ENCODE measurements at places on chromosomes 7 and 10.

DNA sequence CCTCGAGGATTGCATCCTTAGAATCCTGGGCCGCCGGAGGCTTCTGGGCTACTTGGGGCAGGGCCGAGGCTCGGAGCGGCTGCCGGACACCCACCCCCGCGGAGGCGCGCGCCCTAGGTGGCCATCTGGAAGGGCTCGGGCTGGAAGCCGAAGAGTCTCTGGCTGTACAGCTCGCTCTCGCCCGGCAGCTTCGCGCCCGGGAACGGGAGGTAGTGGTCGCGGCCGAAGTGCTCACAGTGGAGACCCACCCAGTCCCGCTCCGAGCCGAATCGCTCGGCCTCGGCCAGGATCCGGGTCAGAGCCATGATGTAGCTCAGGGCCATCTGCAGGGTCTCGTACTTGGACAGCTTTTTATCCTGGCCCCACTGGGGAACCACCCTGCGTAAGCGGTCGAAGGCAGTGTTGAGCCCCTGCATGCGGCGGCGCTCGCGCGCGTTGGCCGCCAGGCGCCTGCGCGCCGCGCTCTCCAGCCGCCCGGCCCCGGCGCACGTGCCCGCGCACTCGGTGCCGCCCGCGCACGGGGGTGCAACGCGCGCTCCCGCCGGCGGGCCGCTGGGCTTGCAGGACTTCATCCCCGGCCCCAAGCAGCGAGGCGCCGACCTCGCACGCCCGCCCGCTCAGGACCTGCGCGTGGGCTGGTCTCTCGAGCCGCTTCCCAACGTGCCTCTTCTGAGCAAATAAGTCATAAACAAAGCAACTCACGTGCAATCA, 652 bp downstream of the ATOH7 start:
- DNase-seq, result peak; percentile 71

DNA sequence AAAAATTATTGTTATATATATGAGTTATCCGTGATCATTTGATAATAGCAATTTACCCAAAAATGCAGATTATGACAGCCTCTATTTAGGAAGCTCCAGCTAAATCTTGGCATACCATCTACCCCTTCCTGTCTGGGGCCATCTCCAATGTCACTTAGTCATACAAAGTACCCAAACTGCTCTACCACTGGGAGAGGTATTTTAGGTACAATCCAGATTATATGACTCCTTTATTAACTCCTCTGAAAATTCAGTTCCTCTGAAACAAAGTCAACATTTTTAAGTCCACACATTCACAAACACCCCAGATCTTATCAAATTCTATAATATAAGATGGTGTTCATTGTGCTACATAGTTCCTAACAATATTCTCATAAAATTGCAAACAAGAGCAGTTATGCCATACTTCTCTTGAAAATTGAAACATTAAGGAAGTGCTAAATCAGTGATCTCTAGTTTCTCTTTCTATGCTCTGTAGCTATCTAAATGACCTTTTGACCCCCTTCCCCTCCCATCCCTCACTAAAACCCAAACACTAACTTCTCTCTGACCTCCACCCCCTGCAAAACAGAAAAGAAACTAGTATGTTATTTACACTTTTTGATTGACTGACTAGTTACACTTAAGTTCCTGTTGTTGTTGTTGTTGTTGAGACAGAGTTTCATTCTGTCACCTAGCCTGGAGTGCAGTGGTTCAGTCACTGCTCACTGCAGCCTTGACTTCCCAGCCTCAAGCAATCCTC, 16.4 kb downstream of the HOXA1 start:
- no peak for DNase-seq

DNA sequence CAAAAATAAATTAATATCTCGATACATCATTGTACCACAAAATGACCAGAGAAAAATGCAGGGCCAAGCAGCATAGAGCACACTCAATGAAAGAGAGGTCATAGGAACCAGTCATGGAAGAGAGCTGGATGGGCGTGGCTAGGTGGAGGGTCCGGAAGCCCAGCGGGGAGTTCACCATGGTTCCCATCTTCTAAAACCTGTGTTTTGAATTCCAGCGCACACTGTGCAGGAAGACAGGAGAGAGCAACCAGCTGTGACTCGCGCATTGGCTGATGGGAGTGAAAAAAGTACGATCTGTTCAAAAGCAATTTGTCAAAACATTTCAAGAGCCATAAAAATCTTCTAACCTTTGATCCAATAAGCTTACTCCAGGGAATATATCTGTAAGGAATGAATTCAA, 125.2 kb upstream of the NANOS1 start:
- DNase-seq, result no peak

DNA sequence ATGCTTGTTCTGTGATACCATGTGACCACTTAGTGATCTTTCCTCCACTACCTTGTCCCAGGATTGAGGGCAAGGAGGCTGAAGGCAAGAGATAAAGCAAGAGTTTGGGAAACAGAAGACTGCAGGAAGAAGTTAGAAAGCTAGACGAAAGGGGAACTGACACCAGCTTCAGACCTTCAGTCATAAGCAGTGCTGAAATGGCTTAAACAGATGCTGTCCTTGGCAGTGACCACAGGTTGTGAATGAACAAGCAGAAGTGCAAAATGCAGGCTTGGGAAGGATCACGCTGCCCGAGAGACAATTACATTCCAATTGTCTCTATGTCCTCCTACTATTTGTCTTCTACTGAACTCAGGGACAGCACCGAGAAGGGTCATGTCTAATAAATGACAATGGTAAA, 704.9 kb upstream of the AUTS2 start:
- DNase-seq, result no peak

DNA sequence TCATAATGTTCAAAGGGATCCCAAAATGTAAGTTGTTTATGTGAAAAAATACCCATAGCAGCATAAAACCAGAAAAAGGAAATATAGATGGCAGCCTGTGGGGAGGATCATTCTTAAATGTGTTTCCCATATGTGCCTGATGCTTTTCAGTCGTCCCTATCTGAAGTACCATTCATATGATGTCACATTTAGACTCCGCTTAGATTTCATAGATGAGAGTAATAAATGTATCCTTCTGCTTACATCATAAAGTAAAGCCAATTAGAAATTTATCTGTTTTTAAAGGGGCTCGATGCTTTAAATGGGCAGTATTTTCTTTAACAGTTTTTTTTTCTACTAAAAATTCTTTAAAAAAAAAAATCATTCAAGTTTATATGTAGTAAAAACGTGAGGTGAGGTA, 136.1 kb downstream of the KAT6B start:
- no peak for DNase-seq

- DNase-seq, result no peak
Measured at GRCh38 chr7:157722137-157723060, 385.6 kb downstream of the DNAJB6 start.

DNA sequence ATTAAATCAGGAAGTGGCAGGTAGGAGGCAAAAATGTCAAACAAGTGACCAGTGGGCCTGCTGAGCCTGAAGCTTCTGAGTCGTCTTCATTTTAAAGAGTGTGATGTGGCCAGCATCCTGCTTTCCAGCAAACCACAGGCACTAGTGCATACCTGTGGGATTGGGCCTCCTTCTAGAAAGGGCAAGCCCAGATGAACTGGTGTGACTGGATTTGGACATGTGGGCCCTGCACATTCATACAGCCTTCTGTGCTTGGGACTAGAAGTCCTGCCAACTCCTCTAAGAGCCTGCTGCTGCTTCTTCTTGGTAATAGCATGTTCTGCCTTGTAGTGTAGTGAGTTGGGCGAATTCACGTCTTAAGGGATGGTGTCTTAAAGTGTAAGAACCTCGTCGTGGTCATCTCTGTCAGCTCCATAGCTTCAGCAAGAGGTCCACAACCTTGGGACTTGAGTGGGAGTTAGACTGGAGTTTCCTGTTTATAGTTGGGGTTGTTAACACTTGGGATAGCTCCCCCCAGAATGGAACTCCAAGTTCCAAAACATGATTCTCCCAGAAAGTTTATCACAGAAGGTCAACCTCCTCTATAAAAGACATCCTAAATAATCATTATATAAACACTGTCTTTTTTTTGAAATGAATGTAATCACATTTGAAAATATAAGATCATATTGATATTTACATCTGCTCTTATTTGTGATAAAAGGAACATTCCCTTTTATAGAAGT, 11.2 kb downstream of the BMPER start:
- DNase-seq, result no peak

- no peak for DNase-seq
Measured at GRCh38 chr10:100743626-100744135, 1.7 kb upstream of the PAX2 start.

DNA sequence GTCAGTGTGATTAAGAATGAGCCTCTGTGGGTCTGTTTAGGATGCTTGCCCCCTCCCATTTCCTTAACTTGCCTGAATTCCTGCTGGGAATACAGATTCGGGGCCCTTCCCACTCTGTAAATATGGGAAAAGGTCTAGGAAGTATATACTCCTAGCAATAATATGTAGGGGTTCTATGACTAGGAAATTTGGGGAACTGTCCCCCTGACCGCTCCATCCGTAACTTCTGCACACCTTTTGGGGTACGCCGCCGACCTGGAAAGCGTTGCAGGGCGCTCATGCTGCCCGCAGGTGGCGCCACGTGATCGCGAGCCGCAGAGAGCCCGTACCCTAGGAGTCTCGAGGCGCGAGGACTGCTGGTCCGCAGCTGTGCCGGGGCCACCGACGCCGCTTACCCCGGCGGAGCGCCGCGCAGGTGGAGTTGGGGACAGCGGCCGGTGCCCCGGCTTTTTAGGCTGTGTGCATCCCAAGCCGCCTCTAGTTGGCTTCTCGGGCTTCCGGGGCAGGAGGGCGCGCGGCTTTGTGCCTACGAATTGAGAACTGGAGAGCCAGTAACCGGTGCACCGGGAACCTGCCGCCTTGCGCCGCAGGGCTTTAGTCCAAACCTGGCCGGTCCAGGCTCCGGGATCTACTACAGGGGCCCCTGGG, 656 bp upstream of the CNNM2 start:
- peak; percentile 71 for DNase-seq

GRCh38 chr7:150974468-150975391, 3.4 kb downstream of the KCNH2 start:
- no peak for DNase-seq

DNA sequence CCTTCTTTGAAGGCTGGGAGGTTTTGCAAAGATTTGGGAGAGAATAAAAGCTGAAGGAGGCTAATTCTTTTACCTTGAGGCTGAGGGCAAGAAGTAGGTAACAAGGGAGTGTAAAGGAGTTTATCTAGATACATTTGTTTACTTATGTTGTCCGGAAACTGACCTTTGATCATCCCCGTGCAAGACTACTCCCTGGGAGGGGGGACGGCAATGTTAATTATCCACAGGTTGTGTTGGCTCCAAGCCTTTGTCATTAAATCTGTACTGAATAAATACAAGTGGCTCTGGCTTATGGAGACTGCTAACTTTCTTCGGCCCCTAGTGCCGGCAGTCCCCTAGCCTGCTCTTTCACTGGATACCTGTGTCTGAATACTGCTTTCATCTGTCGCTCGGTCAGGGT, 1250.6 kb upstream of the LRRTM3 start:
- DNase-seq, result no peak

- no peak for DNase-seq
Measured at GRCh38 chr7:35792873-35793489, 7.9 kb upstream of the SEPTIN7 start.

GRCh38 chr10:42899036-42899435, 116.4 kb downstream of the BMS1 start:
- DNase-seq, result no peak

GRCh38 chr10:124716369-124716768, 27.8 kb downstream of the FAM53B start:
- DNase-seq, result no peak

DNA sequence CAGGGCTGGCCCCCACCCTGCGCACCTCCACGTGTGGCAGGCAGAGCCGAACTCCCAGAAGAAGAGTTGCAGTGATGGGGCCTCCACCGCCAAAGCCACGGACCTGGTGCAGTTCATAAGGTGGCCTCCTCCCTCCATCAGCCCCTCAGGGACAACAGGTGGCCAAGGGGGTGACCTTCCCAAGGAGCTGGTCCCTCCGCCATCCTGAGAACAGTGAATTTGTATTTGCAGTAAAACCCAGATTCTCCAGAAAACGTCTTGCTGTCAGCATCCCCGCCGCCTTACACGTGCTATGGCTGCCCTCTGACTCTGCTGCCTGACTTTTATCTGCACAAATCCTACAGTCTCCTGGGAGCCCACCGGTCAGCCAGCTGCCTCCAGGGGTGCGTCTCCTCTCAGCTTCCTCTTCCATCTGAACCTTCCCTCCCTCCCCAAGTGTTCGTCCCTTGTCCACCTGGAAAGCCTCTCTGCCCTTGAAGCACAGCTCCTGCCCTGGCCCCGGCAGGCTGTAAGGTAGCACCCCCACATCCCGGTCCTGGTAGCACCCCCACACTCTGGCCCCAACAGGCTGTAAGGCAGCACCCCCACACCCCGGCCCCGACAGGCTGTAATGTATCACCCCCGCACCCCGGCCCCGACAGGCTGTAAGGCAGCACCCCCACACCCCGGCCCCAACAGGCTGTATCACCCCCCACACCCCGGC, 311.8 kb downstream of the PTPRN2 start:
- DNase-seq, result no peak

GRCh38 chr7:124924906-124925305, 4.7 kb downstream of the POT1 start:
- no peak for DNase-seq

DNA sequence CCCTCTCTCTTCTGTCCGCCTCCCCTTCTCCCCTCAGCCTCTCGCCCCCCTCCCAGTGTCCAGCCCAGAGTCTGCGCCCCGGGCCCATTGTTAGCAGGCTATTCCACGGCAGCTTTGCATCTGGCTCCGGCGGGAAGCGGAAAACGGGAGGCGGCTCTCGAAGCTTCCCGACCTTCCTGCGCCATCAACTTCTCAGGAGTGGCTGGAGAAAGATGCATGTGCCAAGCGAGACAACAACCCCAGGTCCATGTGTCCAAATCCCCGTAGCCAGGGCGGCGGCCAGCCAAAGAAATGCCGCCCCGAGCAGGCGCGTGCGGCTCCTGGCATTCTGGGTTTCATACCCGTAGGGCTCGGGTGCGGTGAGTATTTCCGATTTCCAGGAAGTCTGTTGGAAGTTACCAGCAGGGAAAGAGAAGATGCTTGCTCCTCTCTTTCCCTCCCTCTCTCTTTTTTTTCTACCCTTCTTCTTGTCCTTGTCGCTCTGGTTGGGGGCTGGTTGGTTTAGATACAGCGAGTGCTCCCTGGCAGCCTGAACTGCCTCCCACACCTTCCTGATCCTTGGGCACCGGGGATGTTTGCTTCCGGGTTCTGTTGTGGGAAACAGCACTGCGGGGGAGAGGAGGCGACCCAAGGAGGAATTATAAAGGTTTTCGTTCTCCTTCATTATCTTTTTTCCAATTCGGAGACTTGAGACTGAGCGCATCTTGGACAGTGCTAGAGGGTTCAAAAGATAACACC, 1.2 kb upstream of the HOXA2 start:
- no peak for DNase-seq

DNA sequence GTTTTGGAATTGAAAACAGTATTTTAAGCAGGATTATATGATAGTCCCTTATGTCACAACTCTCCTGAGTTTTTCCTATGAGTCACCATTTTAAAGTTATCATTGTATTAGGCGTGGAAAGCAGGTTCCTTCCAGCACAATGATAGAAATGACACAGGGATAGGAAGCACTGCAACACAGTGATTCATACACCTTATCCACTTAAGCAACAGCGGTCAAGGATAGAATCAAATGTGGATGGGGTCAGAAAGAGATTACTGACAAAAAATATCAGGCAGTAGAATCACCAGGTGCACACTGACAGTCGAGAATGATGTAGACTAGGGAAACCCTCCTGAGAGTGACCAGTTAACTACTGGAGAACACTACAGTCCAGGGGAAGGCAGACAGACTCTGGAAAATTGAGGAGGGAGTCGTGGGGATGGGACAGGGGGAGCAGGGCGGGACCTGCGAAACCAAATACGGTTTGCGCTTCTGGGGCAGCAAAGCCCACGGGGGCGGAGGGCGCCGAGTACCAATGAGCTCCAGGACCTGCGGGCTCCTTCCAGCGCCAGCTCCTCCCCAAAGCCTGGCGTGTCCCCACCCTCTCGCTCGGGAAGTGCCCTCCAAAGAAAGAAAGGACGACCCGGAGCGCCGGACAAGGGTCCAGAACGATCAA, 479 bp downstream of the PNPLA8 start:
- DNase-seq, result no peak

Data from right renal pelvis (tissue), 4 donors.